ENCODE measurements at places on chromosomes 5 and 9.

DNA sequence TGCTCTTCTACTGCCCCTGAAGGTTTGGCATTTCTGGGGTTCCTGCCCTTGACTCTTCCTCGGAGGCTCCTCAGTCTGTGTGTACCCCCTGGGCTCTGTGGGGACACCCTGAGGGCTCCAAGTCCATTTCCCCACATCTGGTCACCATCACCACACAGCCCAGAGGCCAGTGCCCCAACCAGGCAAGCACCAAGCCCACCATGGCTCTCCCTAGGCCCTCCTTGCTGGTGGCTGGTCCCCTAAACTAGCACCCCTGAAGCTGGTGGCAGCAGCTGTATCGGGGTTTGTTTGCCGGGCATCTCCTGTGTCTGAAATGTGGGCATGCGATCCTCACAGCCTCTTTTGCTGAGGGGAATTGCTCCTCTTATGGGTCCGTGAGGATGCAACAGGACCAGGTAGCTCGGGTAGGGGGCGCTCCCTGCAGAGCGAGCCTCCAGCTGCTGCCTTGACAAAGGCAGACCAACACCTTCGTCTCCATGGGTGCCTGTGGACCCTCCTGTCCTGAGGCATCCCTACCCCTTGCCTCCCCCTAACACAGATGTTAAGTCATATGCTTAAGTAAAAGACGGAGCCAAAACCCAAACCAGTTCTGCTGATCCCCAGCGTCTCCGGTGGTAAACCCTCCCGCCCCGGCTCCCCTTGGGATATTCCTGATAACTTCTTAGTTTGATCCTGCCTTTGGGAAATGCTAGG is 138.9 kb upstream of the IRX4 start:
- no peak for DNase-seq

- no peak for DNase-seq
These were observed 521.0 kb upstream of the WWC1 start for GRCh38 chr5:167770461-167770860.

DNA sequence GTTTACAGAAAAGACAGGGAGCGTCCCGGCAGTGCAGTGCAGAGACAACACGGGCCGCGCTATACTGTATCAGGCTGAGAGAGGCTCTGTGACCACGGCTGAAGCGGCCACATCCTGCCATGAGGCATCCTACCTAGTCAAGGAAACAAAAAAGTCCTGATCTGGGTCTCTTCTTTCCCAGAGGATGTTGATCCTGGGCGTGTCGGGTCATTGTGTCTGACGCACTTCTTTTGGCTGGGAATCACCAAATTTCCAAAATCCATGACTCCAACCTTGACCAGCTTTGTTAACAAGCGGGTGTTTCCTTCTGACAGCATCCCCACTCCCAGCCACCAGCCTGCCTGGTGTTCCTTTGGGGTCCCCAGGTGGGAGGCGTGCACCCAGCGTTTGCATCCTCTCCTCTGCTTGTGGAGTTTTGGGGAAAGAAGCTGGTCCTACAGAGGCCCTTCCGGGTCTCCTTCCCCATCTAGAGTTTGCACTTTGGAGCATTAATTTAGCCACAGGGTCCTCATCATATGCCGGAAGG is 91.4 kb upstream of the RAI14 start:
- no peak for DNase-seq

DNA sequence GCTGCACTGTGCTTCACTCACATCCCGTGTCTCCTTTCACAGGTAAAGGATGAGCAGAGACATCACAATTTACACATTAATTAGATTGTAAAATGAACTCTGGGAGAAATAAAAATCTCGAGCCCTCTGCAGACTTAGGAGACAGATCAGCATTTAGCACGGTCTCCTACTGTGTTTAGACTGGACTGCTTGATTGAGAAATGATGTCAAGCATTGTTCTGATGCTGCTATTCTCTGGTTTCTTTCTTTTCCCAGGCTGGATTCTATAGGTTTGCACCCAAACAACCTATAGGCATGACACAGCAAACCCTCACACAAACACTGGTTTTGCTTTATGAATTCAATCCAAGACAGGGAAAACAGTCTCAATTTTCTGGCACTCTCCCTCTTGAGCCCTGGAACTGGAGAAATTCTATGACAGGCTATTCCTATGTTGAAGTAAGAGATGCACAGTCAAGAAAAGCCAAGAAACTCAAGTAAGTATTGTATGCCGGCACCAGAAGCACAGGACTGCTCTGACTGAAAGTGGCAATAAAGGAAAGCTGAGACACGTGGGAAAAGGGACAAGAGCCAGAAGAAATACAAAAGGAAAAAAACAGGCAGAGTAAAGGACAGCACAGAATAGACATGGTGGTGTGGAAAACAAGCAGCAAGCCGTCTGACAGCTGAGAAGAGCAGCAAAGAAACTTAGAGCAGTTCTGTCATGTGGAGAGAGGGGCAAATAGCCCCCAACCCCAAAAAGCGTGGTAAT is 24.8 kb upstream of the ERAP2 start:
- no peak for DNase-seq

GRCh38 chr5:162911873-162912272 is 525.5 kb upstream of the CCNG1 start:
- DNase-seq: no peak

GRCh38 chr9:20356403-20357036 is 265.8 kb downstream of the MLLT3 start:
- DNase-seq: peak; percentile 62

GRCh38 chr5:150523472-150524350 is 15.8 kb downstream of the NDST1 start:
- DNase-seq: peak; percentile 19

DNA sequence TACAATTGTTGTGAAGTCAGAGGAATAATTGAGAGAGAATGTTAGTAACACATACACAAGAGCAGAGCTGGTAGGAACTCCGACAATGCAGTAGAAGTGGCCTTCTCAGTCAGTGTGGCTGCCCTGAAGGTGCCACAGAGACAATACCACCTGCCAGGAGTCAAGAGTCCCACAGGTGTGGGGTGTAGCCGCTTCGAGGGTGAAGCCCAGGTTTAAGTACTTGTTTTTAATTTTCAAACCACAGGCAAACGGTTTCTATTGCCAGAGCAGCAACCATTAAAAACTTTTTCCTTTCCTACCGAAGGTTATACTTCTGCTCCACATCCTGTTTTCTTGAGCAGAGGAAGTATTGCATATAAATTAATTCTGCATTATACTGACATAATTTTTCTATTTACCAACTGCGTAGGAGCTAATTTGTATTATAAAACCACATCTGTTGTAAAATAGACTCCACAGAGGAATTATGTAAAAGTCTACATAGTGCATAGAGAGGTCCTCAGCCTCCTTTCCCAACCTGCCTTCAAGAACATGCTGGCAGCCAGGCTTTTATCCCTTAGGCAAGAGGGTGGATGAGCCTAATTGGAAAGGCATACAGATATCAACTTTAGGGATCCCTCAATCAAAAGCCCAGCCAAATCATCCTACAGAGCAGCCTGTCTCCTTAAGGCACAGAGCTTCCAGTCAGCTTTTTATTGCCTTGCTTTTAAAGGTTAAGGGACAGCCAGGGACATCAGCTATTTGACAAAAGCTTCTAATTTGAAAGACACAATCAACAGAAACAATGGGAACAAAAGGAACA is 12.9 kb upstream of the ACTBL2 start:
- DNase-seq: peak; percentile 19

DNA sequence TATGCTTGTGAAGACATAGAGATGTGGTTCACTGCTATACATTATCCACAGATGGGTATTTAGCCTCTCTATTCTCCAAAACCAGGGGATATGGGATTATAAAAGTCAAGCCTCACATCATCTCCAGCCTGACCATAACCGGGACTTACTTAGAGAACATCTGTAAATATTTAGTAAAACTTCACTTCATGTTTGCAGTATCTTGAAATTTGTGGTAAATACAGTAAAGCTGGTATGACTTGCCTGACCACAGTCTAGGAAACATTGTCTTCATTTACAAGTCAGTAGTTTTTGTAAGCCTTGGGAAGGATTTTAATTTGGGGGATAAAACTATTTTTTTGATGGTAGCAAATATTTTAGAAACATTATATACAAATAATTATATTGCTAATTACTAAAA is 64.2 kb downstream of the MAST4 start:
- no peak for DNase-seq
